Foreskin melanocyte (primary cell): ENCODE measurements at places on chromosomes 2 and 18.

DNA sequence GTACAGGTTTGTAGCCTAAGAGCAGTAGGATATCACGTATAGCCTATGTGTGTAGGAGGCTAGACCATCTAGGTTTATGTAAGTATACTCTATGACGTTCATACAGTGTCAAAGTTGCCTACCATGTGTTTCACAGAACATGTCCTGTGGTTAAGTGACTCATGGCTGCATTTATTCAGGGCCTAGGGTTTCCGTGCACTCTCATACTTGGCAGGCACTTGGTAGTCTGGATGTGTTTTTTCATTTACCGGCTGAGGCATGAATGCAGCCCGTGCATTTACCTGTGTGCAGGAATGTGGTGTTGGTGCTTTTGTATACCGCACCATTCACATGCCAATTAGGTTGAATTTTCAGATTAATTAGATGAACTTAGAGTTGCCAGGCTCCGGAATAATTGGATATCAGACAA is 43.4 kb downstream of the MYL12B start:
- peak; percentile 61 for DNase-seq

DNA sequence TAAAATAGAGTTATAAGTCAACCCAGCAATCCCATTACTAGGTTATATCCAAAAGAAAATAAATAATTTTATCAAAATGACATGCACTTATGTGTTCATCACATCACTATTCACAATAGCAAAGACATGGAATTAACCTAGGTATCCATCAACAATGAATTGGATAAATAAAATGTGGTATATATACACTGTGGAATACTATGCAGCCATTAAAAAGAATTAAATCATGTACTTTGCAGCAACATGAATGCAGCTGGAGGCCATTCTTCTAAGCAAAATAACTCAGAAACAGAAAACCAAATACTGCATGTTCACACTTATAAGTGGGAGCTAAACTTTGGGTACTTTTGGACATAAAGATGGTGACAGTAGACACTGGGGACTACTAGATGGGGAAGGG is 626.0 kb downstream of the ADCYAP1 start:
- DNase-seq: no peak

DNA sequence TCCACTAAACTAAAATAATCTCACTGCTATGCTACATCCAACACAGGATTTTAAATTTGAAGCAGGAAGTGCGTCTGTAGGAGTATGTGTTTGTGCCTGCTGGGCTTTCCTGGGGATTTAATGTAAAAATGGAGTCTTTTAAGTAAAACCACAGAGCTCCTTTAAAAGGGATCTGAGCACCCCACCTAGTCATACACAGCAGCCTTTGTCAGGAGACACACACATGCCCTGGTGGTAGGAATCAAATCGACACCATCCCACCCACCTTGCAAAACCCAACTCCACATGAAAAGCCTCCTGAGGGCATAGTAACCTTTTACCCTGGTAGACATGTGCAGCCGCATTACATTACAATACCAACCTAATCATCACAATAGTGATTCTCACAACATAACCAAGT is 29.1 kb downstream of the UXS1 start:
- no peak for DNase-seq

- no peak for DNase-seq
Measured at GRCh38 chr2:173991856-173992588, 26.8 kb upstream of the SP3 start.

DNA sequence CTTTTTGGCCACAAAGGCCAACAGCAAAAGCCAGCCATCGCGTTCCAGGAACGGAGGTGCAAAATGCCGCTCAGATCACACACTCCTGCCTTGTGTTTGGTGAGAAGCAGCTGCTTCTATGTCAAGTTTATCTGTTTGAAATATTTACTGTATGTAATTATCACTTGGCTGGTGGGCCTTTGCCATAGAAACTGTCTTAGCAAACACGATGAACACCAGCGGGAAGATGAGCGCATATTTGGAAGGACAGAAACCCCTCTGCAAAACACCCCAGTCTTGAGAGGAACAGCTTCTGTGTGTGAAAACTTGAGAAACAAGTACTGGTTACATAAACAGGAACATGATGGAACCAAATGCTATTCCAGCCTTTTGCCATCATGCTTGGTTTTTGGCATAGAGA is 59.7 kb downstream of the SCG2 start:
- no peak for DNase-seq

DNA sequence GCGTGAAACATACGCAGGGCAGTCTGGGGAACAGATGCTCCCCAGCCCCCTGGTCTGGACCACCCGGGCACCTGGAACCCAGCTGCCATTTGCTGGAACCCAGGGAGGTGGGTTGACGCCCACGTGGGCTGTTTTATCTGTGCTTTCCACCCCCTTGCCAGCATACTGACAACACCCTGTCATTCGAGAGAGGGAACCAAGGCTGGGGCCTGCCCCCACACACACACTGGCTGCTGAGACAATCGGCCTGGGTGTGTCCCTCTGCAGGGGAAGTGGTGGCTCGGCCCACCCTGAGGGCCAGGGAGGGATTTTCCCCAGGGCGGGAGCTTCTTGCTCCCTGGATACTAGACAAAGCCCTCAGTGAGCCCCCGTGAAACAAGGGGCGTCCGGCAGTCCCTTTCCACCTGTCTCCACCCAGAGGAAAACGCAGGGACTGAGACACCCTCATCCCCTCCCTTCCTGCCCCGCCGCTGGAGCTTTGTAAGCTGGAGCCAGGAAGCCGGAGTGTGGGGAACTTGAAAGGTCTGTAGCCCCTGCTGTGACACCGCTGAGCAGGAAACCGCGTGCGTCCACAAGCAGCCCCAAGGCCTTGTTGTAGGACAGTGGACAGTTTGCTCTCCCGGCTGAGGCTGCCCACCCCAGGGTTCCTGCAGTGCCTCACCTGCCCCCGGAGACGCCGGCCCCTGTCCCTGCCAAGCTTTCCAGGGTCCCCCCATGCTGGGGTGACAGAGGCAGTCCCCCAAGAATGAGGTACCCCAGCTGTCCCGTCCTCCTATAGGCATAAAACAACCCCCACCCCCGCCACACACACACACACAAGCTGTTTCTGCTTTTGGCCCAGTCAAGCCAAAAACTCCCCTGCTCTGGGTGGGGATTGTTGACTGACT is 14.1 kb upstream of the KLF11 start:
- no peak for DNase-seq

- no peak for DNase-seq
Measured at GRCh38 chr2:217193431-217194340, 333.8 kb upstream of the TNP1 start.

GRCh38 chr18:12296087-12296403 is 12.0 kb upstream of the TUBB6 start:
- DNase-seq: no peak

GRCh38 chr2:121343191-121343590 is 58.2 kb upstream of the TFCP2L1 start:
- no peak for DNase-seq

- no peak for DNase-seq
Measured at GRCh38 chr2:216149741-216150140, 40.6 kb downstream of the XRCC5 start.

- no peak for DNase-seq
Measured at GRCh38 chr2:129354631-129355030, 624.8 kb upstream of the RAB6C start.

GRCh38 chr2:173990970-173991819 is 26.0 kb upstream of the SP3 start:
- DNase-seq: no peak

GRCh38 chr18:45106331-45106774 is 425.7 kb downstream of the SETBP1 start:
- peak; percentile 89 for DNase-seq

GRCh38 chr2:241865416-241865956 is 4.0 kb upstream of the RTP5 start:
- DNase-seq: no peak

- DNase-seq: no peak
Measured at GRCh38 chr2:551621-552020, 125.6 kb downstream of the TMEM18 start.

GRCh38 chr2:152198499-152198898 is 22.9 kb upstream of the STAM2 start:
- no peak for DNase-seq

- DNase-seq: no peak
Measured at GRCh38 chr18:73563345-73563744, 584.3 kb downstream of the FBXO15 start.

- no peak for DNase-seq
Measured at GRCh38 chr18:23897733-23898132, 116.8 kb upstream of the TTC39C start.
